ENCODE measurements at places on chromosomes 5 and 9.

GRCh38 chr9:123615381-123615780 lies 259.4 kb downstream of the CRB2 start:
- no peaks in the 10 kb centered on the region for H3K36me3 ChIP-seq
- no peak overlapping the region for H3K4me3 ChIP-seq
- peak; percentile 68 for DNase-seq

- H3K4me3 ChIP-seq, result no peak overlapping the region
- no peak overlapping the region for H3K27ac ChIP-seq
- DNase-seq, result peak; percentile 40
- no peaks in the 10 kb centered on the region for H3K4me1 ChIP-seq
- H3K27me3 ChIP-seq, result no peaks in the 10 kb centered on the region
Measured at GRCh38 chr9:5799314-5799713, 33.6 kb downstream of the ERMP1 start.

GRCh38 chr9:135850737-135851136 lies 56.6 kb downstream of the CAMSAP1 start:
- no peaks in the 10 kb centered on the region for H3K27me3 ChIP-seq
- DNase-seq, result peak; percentile 92
- peaks cover 9% of the 10 kb centered on the region for H3K4me1 ChIP-seq
- H3K27ac ChIP-seq, result no peak overlapping the region

- peak; percentile 26 for DNase-seq
- no peaks in the 10 kb centered on the region for H3K27me3 ChIP-seq
Measured at GRCh38 chr9:94108584-94108983, 24.3 kb downstream of the PTPDC1 start.

- H3K4me1 ChIP-seq, result no peaks in the 10 kb centered on the region
- no peak overlapping the region for H3K4me3 ChIP-seq
- no peaks in the 10 kb centered on the region for H3K36me3 ChIP-seq
- H3K27ac ChIP-seq, result no peak overlapping the region
Measured at GRCh38 chr5:154207204-154207603, 16.7 kb downstream of the GALNT10 start.

Data from mesendoderm (in vitro differentiated cells).